Umbilical cord (tissue), 2 donors: ENCODE measurements at places on chromosomes 3 and 15.

DNA sequence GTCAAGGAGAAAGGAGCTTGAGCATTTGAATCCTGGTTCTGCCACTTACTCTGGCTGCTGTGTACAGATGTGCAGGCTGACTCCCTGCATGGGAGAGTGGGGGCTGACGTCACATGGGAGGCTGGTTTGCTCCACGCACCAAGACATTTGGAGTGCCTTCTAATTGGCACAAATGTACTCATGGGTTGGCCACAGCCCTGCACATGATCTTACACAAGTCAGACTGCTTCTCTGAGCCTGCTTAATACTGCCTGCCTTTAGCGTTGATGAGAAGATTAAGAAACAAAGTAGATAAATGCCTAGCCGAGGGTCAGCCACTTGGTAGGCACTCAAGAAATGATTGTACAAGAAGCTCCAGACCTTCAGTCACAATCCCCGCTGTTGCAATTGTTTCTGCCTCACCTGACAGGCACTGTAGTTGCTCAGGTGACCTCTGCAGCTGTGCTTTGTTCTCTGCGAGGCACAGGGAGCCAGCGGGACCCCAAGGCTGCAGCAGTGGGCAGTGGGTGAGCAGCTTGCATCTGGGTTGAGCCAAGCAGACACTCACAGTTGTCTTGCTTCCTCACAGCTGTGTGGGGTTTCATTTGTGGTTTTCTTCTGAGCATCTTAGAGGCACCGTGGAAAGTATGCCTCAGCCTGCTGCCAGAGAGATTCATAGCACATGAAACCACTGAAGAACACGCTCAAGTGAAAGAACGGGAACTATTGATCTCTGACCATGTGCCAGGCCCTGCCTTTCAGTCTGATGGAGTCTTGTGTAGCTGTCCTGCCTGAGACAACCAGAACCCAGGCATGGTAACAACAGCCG is 33.1 kb downstream of the GRK7 start:
- peak; percentile 78 for DNase-seq

DNA sequence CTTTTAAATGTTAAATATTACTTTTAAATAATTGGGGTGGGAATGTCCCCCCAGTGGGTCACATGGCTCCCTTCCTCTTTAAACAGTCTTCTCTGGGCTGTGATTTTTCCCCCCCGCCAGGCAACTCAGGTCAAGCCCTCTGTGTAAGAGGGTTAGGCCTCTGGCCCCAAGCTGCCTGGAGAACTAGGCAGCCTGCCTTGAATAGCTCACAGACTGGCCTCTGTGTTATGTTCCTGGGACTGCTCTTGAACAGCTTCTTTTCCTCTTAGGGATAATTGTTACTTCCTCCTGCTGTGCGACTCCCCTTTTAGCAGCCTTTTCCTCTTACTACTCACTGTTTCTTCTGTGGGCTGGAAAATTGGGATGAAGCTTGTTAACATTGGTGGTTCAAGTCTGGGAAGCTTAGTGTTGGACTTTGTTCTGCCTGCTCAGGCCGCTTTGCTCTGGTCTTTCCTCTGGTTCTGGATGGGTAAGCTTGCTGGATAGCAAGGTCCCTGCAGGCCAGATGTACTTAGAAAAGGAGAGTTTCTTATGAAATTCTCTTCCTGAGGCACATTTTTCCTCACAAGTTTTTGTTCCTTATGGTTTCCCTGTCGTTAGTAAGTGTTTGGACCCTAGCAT is 2.2 kb downstream of the TEX264 start:
- no peak for DNase-seq

GRCh38 chr3:126567696-126568438 is 9.1 kb upstream of the C3orf22 start:
- no peak for DNase-seq

DNA sequence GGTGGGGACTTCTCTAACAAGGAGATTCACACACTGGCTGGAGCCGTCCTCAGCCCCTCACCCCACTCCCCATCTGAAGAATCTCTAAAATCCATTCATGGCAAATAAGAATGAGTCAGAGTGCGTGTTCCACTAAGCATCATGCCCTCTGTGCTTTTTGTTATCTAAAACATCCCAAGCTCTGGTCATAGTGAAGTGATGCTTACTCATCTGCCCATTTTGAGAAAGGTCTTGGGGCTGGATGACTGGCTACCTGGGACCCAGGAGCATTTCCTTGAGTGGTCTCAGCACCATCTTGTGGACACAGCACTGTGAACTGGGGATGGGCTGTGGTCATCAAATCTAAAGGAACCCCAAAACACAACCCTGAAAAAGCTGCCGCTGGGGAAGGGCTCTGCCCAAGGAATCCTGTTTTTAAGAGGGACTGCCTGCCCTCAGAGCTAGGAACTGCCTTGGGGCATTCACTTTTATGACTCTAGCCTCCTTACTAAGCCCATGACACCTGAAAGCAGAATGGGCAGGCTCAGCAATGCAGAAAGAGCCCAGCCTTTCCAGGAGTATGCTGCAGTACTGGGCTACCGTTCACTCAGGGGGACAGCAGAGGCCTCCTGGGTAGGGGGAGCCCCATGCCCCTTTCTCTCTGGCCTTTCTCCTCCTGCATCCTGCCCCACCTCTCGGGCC is 53.5 kb downstream of the ZBTB38 start:
- no peak for DNase-seq

GRCh38 chr15:59322056-59322759 is 50.5 kb downstream of the MYO1E start:
- DNase-seq, result no peak

- no peak for DNase-seq
These were observed 41.6 kb upstream of the ACKR4 start for GRCh38 chr3:132555306-132556035.

GRCh38 chr3:126937533-126937932 is 45.4 kb upstream of the PLXNA1 start:
- DNase-seq, result no peak

DNA sequence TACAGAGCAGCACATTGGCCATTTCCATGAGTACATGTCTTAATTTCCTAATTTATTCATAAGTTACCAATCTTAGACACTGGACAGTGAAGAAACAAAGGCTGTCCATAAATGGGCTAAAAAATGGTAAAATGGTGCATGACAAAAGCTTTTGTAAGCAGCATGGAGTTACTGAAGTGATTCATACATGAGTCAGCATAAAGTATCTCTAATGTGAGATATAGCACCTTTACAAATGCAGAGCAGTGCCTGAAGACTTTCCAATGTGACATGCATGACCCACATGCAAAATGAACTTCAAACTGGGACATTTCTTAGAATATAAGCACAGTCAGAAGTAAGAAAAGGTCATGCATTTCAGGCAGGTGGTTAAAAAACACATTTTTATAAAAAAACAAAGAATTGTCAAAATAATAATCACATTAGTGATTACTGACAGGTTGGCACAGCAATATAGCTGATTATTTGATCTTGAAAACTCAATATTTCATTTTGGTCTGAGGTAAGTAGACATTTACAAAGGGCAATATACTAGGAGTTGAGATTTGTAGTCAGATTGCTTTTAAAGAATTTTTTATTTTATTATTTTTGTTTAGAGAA is 299.3 kb downstream of the PLCL2 start:
- no peak for DNase-seq

DNA sequence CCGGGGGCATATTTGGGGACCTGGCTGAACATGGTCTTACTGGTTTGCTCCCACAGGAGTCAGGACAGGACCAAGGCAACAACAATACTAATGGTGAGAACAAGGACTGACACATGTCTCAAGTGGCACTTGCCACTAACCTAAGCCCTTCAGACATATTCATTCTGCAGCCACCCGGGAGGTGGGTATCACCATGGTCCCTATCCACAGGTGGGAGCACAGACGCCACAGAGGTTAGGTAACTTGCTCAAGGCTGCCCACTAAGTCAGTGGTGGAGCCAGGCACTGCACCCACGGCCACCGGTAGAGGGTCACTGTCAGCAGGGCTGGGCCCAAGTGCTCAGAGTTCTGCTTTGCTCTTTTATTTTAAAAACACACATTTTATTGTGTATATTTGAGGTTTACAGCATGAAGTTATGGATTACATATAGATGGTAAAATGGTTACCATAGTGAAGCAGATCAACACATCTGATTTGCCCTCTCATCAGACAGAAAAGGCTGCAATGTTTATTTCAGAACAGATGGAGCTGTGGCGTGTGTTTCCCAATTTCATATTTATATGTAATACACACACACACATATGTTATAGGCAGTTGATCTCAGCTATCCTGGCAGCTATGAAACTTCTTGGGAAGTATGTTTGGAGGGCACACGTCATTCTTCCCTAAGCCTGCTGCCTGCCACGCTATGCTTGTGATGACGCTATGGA is 30.0 kb upstream of the SLC41A3 start:
- no peak for DNase-seq

DNA sequence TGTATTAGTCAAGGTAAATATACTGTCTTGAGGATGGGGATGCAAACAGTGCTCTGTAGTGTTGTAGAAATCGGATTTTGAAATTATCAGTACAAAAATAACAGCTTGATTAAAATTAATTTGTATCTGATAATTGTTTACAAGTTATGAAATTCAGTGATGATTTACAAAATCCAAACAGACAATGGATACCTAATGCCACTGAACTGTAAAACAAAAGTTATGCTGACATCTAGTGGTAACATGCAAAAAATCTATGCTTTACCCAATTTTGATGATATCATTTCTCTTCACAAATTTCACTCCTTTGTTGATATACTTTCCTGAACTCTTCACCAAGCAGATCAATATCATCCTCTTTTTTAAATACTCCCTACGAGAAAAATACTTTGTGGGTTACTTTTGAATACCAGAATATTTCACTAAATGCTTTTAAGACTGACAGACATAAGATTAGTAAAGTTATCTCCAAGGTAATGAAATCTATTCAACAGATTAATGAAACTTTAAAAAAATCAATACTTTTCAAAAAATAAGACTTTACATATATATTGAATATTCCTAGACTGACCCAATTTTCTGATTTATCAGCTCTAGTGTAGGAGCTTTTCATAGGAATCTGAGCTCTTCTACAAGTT is 36.0 kb downstream of the MNS1 start:
- DNase-seq, result peak; percentile 17

- DNase-seq, result peak; percentile 68
These were observed 34.0 kb upstream of the DUSP7 start for GRCh38 chr3:52090131-52090932.

GRCh38 chr3:61601831-61602230 is 40.5 kb downstream of the PTPRG start:
- no peak for DNase-seq

- DNase-seq, result no peak
These were observed 12.3 kb downstream of the PLEKHO2 start for GRCh38 chr15:64854041-64854440.

DNA sequence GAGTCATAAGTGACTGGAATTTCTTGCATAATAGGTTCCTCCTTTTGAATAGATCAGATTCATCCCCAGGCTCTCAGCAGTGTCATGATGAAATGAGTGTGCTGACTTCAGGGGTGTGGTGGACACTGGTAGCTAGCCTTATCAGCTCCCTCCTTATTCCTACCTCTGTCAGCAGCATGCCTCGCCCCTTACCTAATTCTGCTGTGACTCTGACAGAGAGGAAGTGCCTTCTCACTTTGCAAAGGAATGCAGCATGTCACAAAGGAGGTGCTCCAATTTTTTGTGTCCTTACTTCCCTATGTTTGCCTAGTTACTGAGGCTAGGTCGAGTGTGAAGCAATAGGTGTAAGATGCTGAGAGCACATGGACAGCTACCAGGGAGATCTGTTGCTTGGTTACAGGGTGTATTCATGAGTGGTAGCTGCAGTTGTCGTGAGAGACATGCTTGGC is 90.6 kb downstream of the TNFAIP8L3 start:
- peak; percentile 20 for DNase-seq

DNA sequence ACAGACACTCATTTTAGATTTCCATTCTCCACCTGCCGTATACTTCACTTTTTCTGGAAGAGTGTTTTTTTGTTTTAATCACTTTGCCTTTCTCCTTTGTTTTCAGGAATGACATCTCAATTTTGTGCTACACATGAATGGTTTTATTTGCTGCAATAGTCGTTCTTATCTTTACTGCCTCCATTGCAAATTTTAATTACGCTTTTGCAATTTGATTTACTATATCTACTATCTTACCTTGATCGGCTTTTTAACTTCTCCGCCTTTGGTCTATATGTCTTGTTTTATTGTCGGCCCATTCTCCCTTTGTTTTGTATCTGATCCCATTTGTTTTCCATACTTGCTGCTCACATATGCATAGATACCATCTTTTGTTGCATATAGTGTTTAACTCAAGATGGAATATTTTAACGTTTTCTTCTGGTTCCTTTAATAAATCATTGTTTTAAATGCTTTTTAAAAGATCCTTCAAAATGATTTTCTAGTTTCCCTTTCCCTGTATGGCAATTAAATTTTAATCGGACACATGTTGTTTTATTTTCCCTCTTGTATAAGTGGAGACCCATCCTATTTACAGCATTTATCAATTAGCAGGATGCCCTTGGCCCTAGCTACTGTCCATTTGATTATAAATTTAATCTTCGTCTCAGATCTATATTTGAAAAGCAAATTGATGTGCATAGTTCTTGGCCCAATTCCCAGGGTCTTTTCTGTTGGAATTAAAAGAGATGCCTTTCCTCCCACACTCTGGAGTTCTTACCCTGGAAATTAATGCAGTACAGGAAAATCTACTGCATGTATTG is 97.2 kb upstream of the CNTN4 start:
- DNase-seq, result no peak

DNA sequence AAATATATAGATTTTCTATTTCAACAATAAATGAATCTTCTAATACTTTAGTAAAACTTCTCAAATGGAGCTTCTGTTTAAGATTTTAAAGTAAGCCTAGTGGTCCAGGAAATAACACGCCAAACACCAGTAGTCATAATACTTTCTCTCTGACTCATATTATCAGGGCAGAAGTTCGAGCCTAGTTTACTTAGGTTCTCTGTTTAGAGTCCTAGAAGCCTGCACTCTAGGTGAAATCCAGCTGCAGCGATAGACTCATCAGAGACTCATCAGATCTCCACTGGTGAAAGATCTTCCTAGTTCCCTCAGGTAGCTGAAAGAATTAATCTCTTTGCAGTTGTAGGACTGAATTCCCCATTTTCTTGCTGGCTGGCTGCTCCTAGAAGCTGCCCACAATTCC is 552.5 kb upstream of the ROBO2 start:
- no peak for DNase-seq

GRCh38 chr3:10926256-10926810 is 66.2 kb upstream of the SLC6A1 start:
- DNase-seq, result no peak

- no peak for DNase-seq
These were observed 64.3 kb downstream of the RYK start for GRCh38 chr3:134186391-134186790.

GRCh38 chr3:61924090-61924735 is 362.8 kb downstream of the PTPRG start:
- no peak for DNase-seq
